ENCODE measurements at places on chromosomes 12 and 14. TPM values are rescaled to one million over a fixed set of nuclear protein-coding genes. Genes with fewer than 3 reads are reported as not detected.

DNA sequence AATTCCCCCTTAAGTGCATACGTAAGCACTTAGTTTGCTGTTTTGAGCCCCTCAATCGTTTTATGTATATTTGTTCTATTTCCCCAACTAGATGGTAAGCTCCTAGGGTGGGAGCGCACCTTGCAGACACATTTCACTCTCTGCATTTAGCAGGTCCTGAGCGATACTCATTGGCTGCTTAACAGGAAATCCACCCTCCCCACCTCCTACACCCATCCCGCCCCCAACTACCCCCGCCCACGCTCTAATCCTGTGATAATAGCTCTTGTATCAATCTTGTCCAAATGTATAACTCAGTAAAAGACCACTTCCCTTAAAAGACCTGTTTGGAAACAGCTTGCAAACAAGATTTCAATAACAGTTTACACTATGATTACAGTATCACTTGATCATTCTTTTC lies 8.1 kb downstream of the LPAR5 start:
- DNase-seq: no peak

GARIN6 gene
- total RNA-seq: not detected

DNA sequence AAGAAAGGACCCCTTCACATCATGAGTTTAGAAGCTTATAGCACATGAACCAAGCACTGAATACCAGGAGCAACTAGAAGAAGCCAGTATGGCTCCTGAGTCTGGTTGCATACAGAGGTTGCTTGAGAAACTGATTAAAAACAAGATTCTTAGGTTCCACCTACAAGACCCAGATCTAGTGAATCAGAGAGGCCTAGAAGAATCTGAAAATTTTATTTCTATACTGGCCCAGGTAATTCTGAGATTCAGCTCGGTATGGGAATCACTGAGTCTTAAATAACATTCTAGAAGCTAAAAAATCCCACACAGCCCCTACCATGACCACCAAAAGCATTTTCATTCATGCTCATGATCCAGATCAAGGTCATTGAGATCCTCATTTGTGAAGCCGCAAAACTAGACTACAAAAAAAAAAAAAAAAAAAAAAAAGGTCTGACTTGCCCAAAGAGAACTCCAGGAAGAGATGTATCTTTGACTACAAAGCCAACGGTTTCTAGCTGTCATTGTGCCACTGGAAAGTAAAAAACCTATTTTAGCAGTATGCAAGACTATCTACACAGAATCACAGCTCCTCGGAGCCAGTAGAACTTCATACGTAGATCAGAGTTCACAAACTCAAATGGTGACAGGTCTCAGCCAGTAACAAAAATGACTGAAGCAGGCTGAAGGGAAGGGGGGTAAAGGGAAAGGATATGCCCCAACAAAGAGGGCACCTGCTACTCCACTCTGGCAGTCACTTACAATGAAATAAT lies 168.4 kb upstream of the EGLN3 start:
- DNase-seq: no peak

- peak; percentile 80 for DNase-seq
Measured at GRCh38 chr12:6914246-6914946, at the start of gene ENO2. ENO2 (plus strand) TSS chr12:6914580; CDS start chr12:6915833, 1,253 bp downstream.

- no peak for DNase-seq
Measured at GRCh38 chr12:108228746-108229145, 99.7 kb downstream of the WSCD2 start.

GRCh38 chr12:124543052-124543589 lies 24.3 kb downstream of the NCOR2 start:
- DNase-seq: peak; percentile 42

DNA sequence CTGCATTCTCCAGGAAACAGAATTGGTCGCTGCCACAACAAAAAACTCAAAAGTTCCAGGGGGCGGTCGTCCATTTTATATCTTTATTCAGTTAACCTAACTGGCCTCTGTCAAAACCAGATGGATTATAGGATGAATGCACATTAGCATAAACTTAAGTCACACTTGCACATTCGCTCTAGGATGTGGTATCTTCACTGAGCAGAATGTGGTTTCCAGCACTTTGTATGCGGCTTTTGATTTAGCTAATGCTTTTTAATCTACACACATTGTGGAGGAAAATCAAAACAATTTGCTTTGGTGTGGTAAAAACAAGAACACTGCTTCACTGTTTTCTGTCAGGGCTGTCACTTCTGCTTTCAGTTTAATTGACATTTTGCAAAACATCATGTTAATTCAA lies 4.5 kb downstream of the TAS2R50 start:
- no peak for DNase-seq

DNA sequence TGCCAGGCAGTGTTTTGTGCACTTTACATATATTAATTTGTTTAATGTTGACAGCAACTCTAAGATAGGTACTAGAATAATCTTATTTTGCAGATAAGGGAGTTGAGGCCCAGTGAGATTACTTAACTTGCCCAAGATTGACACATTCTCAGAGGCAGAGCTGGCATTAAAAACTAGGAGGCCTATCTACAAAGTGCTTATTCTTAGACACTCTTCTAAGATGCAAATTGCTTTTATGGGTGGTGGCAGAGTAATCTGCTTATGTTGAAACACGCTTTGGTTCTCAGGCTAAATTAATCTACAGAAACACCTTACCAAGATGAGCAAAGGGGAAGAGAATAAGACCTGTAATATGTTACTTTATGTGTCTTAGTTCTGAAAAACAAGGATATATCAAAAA lies 7.2 kb downstream of the MGP start:
- DNase-seq: no peak

DNA sequence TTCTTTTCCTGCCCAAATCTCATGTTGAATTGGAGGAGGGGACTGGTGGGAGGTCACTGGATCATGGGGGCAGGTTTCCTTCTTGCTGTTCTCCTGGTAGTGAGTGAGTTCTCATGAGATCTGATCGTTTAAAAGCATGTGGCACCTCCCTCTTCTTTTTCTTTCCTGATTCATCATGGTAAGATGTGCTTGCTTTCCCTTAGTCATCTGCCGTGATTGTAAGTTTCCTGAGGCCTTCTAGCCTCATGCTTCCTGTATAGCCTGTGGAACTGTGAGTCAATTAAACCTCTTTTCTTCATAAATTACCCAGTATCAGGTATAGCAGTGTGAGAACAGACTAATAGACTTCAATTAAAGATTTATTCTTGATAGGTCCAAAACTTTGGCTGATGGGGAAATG lies 83.5 kb downstream of the CAND1 start:
- DNase-seq: no peak

PLEKHH1 gene
- total RNA-seq: 63.2 TPM

DNA sequence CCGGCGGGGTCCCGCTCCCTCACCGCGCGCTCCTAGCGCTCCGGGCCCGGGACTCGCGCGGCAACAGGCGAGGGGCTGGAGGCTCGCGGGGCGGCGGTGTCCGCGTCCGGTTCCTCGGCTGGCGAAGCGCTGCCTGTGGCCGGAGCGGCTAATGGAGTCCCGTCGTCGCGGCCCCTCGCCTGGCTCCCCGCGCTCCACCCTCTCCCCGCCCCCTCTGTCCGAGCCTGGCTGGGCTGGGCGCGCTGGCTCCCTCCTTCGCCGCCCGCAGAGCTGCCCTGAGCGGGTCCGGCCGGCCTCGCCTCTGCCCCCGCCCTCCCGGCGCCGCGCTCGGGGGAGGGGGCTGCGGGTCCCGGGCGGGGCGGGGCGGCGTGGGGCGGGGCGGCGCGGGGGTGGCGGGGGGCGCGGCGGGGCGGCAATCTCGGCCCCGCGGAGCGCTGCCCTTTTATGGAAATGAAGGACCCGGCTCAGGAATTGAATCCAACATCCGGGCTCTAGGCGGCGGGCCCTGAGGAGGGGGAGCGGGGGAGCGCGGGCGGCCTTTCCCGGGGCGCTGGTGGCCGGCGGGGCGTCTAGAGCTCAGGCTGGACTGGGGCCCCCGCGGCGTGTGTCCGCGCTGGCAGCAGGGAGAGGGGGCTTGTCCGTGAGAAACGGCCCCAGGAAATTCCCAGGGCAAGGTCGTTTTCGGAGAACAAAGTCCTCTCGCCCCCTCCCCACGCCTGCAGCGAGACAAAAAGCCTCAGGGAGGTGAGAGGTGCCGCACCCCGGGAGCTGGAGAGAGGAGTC lies at the start of gene FERMT2:
Gene FERMT2 (minus strand): TSS at position 153 of the 783 bp plus-strand sequence. CDS start 482 bp downstream, outside the sequence.
- peak; percentile 73 for DNase-seq

- DNase-seq: no peak
Measured at GRCh38 chr12:91397866-91398532, 215.4 kb upstream of the DCN start.

APOLD1 gene
- 2.6 TPM for total RNA-seq

DNA sequence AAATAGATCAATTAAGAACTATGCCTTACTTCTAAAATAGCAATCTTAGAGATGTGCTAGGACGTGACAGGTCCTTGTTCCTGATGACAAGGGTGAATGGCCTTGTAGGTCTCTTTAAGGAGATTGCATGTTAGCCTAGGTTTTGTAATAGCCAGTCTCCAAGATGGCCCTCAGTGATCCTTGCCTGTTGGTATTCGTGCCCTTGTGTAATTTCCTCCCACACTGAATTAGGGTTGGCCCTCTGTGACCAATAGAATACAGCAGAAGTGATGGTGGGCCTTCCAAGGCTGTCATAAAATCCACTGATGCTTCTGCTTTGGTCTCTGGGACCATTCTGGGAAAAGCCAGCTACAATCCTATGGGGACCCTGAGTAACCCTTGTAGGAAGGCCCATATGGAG lies 38.2 kb upstream of the SNX6 start:
- no peak for DNase-seq

WNT1 gene
- total RNA-seq: not detected

DNA sequence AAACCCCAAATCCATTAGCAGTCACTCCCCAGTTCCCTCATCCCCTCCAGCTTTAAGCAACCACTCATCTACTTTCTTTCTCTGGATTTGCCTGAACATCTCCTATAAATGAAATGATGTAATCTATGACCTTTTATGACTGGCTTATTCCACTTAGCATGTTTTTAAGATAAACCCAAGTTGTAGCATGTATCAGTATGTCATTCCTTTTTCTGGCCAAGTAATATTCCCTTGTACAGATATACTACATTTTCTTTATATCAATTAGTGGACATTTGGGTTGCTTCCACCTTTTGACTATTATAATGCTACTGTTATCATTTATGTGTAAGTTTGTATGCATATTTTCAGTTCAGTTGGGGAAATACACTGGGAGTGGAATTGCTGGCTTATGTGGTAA lies 83.4 kb downstream of the TESC start:
- DNase-seq: no peak

All from left colon (tissue), 2 donors.